Panc1 (cell line): ENCODE measurements at places on chromosomes 13 and 19. TPM values are rescaled to one million over a fixed set of nuclear protein-coding genes. Genes with fewer than 3 reads are reported as not detected.

DNA sequence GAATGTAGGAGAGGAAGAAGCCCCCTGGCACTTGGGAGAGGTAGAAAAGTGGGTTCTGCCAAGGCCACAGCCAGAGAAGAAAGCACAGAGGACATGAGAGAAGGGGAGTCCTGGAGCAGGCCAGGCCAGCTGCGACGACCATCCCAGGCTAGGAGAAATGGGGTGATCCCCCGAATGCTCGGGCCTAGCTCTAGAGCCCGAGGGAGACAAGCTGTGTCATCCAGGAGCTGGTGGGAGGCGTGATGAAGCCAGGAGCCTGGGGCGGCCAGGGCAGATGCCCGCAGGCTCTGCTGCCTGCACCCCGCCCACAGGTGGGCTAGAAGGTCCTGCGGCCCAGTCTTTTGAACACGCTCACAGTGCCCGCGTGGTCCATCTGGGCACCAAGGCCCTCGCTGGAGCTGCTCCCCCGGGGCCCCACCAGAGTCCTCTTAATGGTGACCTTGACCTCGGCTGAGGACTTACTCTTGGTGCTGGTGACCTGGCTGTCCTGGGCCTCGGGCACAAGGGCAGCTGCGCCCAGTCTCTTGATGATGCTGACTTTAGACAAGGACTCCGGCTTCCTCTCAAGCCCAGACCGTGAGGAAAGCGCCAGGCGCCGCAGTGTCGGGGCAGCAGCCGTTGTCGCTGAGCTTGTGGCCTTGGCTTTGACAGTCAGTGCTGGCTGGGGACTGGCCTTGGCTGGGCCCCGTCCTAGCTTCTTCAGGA lies 26.5 kb downstream of the C19orf47 start:
- no peaks in the 10 kb centered on the region for H3K4me1 ChIP-seq
- no peaks in the 10 kb centered on the region for H3K36me3 ChIP-seq
- no peak overlapping the region for H3K27ac ChIP-seq

The ANKRD24 gene
- total RNA-seq = 0.26 TPM

DNA sequence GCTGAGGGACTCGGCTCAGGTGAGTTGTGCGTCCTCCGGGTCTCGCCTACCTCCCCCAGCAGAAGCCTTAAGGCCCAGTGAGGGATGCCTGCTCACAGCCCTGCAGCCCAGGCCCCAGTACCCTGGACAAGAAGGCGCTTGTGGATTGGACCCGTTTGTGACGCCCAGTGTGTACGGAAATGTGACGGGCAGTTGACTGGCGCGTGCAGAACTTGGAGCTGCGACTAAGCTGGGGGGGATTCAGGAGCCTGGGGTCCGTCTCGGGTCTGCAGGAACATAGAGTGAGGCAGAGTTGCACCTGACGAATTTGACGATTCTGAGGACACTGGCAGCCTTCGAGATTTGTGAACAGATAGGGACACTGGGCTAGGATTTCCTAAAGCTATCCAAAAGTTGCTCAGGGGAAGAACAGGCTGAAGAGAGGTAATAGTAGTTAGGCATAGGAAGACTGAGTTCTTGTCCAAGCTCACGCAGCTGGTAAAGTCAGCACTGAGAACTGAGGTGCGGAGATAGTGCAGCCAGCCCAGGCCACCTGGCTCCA lies 519 bp downstream of the ZNF551 start:
- no peaks in the 10 kb centered on the region for H3K4me1 ChIP-seq
- H3K27me3 ChIP-seq = no peaks in the 10 kb centered on the region
- no peak for DNase-seq
- peak overlapping the region; percentile 87 for H3K4me3 ChIP-seq
- 0 out of 2 replicates have a peak, but pooled peaks cover 6% of the 10 kb centered on the region for H3K36me3 ChIP-seq
- peak overlapping the region; percentile 80 for H3K27ac ChIP-seq

DNA sequence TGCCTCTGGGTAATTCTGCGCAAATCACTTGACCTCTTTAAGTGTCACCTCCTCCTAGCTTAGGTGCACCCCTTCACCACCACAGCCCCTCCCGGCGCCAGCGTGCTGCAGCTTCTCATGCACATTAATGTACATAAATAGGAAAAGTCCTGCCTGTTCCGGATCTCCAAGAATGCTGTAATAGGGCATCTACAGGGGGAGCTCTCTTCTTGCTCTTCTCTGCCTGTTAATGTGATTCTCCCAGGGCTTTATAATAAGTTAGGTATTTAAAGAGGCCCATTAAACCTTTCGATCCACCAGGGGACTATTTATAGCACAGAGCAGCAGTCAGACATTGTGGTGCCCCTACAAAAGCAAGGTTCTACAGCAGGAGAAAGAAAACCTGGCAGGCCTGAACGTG lies 35.3 kb downstream of the SOX1 start:
- H3K27me3 ChIP-seq = no peaks in the 10 kb centered on the region
- H3K4me1 ChIP-seq = no peaks in the 10 kb centered on the region
- H3K36me3 ChIP-seq = no peaks in the 10 kb centered on the region
- H3K4me3 ChIP-seq = no peak overlapping the region
- H3K27ac ChIP-seq = no peak overlapping the region

- H3K27me3 ChIP-seq = no peaks in the 10 kb centered on the region
- no peaks in the 10 kb centered on the region for H3K36me3 ChIP-seq
- H3K27ac ChIP-seq = no peak overlapping the region
- H3K4me1 ChIP-seq = no peaks in the 10 kb centered on the region
- no peak overlapping the region for H3K4me3 ChIP-seq
Observed at GRCh38 chr19:2354670-2355069, 5.4 kb upstream of the TMPRSS9 start.

DNA sequence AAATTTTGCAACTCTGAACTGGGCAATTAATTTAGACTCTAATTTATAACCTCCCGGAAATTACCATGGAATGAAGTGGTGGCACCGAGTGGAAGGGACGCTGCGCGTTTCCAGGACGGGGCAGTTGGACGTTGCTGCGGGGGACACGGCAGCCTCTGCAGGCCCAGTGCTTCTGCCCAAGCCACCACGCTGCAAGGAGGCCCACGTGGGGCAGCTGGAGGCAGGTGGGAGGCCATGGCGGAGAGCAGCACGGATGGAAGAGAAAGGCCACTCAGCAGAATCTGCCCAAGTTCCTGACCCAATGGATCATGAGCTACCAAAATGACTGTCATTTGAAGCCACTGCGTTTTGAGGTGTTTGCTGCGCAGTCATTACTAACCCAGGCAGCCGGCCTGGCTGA lies 11.2 kb upstream of the ADPRHL1 start:
- no peak for DNase-seq
- H3K27ac ChIP-seq = no peak overlapping the region
- H3K27me3 ChIP-seq = no peaks in the 10 kb centered on the region
- H3K4me1 ChIP-seq = no peaks in the 10 kb centered on the region

- DNase-seq = no peak
- H3K4me1 ChIP-seq = peaks cover 5% of the 10 kb centered on the region
- no peaks in the 10 kb centered on the region for H3K27me3 ChIP-seq
- peak overlapping the region; percentile 84 for H3K4me3 ChIP-seq
Observed at GRCh38 chr19:11964496-11964857, 363 bp upstream of the ZNF763 start.

DNA sequence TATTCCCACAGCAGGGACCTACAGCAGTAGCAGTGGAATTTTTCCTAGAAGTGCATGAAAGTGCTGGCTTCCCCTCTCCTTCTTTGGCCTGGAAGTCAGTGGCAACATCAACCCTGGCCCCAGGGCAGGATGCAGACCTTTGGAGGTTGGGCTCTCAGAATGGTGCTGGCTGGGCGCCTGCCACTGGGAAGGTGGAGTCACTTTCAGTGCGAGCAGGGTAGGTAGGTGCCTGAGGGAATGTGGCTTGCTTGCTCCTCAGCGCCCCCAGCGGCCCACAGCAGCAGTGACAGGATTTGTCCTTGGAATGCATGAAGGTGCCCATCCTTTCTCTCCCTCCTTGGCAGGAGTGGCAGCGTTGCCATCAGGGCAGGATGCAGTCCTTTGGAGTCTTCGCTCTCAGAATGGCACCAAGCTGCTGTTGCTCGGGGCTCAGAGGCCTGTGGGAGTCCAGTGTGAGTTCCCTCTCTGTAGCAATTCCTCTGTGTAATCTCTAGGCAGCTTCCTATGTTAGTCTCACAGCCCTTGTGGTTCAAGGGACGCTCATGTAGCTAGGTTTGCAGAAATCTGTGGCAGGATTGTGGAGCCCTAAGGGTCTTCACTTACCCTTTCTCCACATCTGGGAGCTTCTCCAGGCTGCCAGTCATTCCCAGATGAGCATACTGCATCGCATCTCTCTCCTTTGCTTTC lies 354.4 kb upstream of the DACH1 start:
- no peaks in the 10 kb centered on the region for H3K4me1 ChIP-seq
- no peak overlapping the region for H3K27ac ChIP-seq
- H3K4me3 ChIP-seq = no peak overlapping the region

GRCh38 chr13:41622432-41623429 lies 165.4 kb downstream of the RGCC start:
- no peaks in the 10 kb centered on the region for H3K4me1 ChIP-seq
- H3K27ac ChIP-seq = no peak overlapping the region
- H3K27me3 ChIP-seq = no peaks in the 10 kb centered on the region
- H3K36me3 ChIP-seq = no peaks in the 10 kb centered on the region
- no peak for DNase-seq
- no peak overlapping the region for H3K4me3 ChIP-seq

The NOTCH3 gene
- 5.3 TPM for total RNA-seq

The C1QTNF9B gene
- not detected for total RNA-seq

The TICAM1 gene
- 12.2 TPM for total RNA-seq

The ZNF530 gene
- 8.9 TPM for total RNA-seq

DNA sequence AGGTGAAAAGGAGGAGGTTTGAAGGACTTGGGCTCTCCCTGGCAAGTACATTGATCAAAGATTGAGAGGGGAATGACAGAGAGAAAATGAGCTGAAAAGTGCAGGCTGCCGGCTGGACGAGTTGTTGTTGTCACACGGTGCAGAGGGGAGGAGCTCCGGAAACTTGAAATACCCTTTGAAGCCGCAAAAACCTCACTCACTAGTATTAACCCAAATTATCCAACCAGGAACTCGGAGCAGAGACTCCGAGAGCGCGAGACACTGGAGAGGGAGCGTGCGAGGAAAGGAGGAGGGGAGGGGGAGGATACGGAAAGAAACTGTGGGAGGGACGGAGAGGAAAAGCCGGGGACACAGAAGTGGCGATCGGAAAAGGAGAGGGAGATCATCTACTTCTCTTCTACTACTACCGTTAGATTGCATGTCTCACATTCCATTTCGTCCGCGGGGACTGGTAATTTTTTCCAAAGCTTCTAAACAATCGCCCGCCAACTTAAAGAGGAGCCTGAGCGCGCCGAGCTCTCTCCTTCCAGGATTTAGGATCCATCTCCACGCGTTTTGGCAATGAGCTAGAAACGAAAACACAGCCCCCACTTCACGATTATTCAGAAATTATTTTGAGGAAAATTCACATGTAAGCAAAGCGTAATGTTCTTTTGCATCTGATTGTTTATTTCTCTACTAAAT lies at the start of gene DACH1:
Gene DACH1, minus strand, starts transcription at position 74 of the 684 bp plus-strand sequence.
- H3K4me1 ChIP-seq = no peaks in the 10 kb centered on the region
- peaks cover 3% of the 10 kb centered on the region; the same call in 1 of the 2 replicates for H3K27me3 ChIP-seq
- no peak for DNase-seq
- no peaks in the 10 kb centered on the region for H3K36me3 ChIP-seq

The CYP4F12 gene
- 1.7 TPM for total RNA-seq

- H3K27me3 ChIP-seq = no peaks in the 10 kb centered on the region
- H3K36me3 ChIP-seq = no peaks in the 10 kb centered on the region; the same call in 1 of the 2 replicates
- no peak for DNase-seq
- H3K4me3 ChIP-seq = no peak overlapping the region
- no peak overlapping the region for H3K27ac ChIP-seq
Observed at GRCh38 chr19:9848060-9848459, 12.9 kb downstream of the PIN1 start.

DNA sequence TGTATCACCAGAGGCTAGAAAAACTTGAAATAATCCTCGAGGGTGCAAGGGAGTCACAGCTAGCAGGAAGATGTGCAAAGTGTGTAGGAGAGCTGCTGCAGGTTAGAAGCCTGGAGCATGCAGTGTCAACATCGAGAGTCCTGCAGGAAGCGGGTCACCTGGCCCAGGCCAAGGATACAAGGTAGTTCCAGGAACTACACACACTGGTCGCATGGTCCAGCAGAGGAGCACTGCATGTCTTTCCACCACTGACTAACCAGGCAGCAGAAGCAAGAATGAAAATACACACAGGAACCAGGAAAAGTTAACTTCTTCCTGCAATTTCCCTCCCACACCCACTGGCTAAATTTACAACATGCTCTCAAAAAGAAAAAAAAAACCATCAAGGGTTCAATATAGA lies 36.0 kb upstream of the MIR17HG start:
- H3K4me3 ChIP-seq = no peak overlapping the region
- peaks cover 4% of the 10 kb centered on the region; the same call in 1 of the 2 replicates for H3K27me3 ChIP-seq
- DNase-seq = no peak
- no peak overlapping the region for H3K27ac ChIP-seq

DNA sequence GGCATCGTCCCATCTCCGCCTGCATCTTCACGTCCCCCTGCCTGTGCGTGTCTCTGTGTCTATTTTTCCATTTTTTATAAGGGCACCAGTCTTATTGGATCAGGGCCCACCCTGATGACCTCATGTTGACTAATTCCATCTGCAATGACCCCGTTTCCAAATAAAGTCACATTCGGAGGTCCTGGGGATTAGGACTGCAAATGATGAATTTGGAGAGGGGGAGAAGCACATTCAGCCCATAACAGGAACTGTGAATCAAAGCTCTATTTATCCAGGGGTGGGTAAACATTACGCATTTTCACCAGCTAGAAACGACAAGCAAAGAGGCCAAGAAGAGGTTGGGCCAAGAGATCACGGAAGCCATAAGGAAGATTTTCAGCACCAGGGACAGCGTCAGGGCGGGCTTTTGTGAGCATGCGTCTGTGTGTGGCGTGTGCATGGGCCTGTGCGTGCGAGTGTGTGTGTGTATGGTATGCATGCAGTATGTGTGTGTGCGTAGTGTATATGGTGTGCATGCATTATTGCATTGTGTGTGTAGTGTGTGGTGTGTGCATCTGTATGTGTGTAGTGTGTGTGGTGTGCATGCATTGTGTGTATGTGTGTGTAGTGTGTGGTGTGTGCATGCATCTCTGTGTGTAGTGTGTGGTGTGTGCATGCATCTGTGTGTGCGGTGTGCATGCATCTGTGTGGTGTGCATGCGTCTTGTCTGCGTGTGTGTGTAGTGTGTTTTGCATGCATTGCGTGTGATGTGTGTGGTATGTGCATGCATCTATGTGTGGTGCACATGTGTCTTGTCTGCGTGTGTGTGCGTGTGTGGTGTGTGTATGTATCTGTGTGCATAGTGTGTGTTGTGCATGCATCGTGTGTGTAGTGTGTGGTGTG lies 19.6 kb downstream of the CELF5 start:
- H3K36me3 ChIP-seq = no peaks in the 10 kb centered on the region
- DNase-seq = no peak
- H3K4me1 ChIP-seq = no peaks in the 10 kb centered on the region

GRCh38 chr19:55453511-55454260 lies 7.8 kb downstream of the ISOC2 start:
- H3K36me3 ChIP-seq = 0 out of 2 replicates have a peak, but pooled peaks cover 3% of the 10 kb centered on the region
- H3K27me3 ChIP-seq = peaks cover 6% of the 10 kb centered on the region
- no peaks in the 10 kb centered on the region; the same call in 1 of the 2 replicates for H3K4me1 ChIP-seq
- no peak overlapping the region for H3K27ac ChIP-seq
- no peak overlapping the region for H3K4me3 ChIP-seq

The SCEL gene
- total RNA-seq = not detected

The ZNF230 gene
- total RNA-seq = 4.2 TPM
